Skeletal muscle cell (primary cell): ENCODE measurements at places on chromosomes 6 and 20.

- DNase-seq: no peak
Measured at GRCh38 chr6:108363889-108364313, 69.0 kb downstream of the AFG1L start.

- DNase-seq: peak; percentile 27
Measured at GRCh38 chr20:37231947-37232630, 29.5 kb downstream of the GHRH start.

GRCh38 chr6:15017261-15017660, 228.6 kb upstream of the JARID2 start:
- no peak for DNase-seq

- DNase-seq: no peak
Measured at GRCh38 chr20:57250607-57251343, 15.7 kb downstream of the BMP7 start.

GRCh38 chr6:133894369-133894768, 5.5 kb downstream of the TCF21 start:
- DNase-seq: no peak

DNA sequence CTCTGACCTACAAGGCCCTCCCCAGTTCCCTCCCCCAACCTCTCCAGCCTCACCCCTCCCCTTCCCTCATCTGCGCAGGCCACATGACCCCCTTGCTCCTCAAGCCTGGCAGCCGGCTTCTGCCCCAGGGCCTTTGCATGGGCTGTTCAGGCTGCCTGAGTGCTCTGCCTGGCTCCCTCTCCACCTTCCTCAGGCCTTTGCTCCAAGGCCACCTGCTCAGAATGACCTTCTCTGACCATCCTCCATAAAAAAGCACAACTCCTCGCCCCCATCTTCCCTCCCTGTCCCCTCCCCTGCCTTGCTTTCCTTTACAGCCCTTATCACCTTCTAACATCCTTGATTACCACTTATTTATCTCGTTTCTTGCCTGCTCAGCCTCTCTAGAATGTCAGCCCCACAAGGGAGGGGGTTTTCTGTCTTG, 38.7 kb downstream of the SPDEF start:
- no peak for DNase-seq

DNA sequence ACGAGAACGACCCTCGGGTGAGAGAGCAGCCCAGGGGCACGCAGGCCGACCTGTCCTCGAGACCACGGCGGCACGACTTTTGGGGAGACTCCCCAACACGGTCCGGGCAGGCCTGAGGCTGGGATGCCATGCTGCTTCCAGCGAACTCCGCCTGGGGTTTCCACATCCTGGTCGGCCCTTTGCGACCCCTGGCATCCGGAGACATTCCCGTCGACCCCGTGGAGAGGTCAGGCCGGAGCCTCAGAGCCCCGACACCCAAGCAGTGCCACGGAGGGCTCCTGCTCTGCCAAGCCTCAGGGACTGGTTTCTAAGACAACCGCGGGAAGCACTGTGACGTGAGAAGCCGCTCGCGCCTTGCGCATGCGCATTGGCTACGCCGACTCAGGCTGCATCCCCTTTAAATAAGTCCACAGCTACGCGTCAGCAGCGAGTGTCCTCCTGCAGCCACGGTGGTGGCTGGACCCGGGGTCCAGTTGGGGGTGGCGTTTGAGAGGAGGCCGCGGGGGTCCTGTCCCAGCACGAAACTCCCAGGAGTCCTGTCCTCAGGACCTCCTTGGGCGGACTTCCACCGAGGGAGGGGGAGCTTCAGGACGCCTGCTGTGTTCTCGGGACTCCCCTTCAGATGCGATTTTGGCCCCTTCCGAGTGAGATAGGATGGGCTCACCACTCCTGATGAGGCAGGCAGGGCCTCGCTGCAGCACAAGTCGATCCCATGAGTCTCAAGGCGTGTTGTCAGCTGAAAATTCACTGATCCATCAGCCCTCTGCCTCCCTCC, 1089.3 kb upstream of the DEFB115 start:
- DNase-seq: no peak

DNA sequence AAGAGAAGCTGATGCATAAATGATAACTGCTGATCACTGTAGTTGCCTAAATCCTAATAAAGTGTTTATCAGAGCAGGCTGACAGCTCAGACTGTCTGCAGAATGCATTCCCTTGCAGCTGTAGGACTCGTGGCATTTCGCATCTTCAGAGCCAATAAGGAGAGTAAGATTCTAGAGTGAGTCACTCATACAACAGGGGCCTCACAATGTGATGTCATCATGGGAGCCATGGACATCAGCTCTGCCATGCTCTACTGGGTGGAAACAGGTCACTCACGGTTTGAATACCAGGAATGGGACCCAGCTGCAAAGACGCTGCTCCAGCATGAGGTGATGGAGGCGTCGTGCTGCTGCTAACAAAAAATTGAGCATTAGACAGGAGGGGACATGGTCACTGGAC, 7.4 kb downstream of the FAM209B start:
- no peak for DNase-seq

DNA sequence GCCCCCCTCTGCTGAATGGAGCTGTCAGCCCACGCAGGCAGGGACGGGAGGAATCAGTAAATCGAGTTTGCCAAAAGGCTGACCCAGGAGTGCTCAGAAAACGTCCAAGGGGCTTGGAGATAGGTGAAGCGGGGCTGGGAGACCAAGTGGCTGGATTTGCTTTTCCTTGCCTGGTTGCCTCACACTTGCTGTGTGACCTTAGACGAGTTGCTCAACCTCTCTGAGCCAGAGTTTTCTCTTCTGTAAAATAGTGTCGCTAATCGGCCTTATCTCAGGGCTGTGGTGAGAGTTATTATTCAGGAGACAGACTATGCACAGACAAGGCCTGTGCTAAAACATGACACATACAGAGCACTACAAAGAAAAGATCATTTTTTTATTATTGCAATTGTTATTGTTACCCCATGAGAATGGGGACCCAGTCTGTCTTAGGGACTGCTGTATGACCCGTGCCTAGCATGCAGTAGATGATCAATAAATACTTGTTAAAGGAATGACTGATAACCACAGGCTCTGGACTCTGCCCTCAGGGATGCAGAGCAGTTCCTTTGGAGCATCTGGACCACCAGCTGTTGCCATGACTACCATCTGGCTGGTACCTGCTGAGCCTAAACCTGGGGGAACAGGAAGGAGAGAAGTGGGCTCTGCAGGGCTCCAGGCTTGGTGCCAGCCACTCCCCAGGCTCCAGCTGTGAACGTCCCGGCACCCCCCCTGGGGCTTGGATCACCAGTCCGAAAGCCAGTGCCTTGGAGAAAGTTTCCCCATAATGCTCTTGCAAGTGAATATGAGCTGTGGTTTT, 901 bp downstream of the KCNK15 start:
- DNase-seq: no peak

DNA sequence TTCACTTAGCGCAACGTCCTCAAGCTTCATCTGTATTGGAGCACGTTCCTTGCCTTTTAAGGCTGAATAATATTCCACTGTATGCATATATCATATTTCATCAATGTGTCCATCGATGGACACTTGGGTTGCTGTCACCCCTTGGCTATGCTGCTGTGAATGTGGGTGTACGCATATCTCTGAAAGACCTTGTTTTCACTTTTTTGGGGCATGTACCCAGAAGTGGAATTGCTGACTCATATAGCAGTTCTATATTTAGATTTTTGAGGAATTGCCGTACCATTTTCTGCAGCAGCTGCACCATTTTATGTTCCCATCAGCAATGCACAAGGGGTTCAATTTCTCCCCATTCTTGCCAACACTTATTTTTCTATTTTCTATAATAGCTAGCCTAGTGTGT, 22.8 kb upstream of the SLC23A2 start:
- no peak for DNase-seq

DNA sequence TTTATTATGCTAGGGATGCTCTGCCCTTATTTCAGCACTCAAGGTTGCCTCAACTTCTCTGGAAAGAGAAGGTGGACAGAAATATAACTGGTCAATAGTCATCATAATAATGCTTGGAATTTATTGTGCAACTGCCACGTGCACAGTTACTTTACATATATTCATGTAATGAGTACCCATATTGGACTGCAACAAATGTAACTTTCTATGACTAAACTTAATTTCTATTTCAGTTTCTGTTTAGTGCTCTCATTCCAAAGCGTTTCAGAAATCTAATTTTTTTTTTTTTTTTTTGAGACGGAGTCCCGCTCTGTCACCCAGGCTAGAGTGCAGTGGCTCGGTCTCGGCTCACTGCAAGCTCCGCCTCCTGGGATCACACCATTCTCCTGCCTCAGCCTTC, 28.3 kb upstream of the CD83 start:
- no peak for DNase-seq

GRCh38 chr20:16517946-16518783, 55.1 kb downstream of the KIF16B start:
- no peak for DNase-seq

DNA sequence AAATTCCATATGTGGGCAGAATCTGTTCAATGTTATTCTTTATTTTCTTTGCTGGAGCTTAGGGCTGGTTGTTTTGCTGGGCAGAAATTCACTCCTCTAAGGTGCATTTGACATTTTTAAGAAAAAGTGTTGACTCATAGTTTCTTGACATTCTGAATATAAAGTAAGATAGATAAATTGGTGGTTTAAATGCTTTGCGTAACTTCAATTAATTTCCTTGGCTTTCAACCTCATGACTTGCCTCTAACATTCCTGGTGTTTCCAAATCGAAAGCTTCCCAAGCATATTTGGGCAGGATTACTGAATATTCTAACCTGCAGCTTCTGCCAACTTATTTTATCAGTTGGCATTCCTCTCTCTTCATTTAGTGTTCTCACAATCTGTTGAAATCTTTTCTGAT, 718.7 kb upstream of the ADGRB3 start:
- DNase-seq: peak; percentile 7

- no peak for DNase-seq
Measured at GRCh38 chr6:16684195-16684689, 77.0 kb downstream of the ATXN1 start.

DNA sequence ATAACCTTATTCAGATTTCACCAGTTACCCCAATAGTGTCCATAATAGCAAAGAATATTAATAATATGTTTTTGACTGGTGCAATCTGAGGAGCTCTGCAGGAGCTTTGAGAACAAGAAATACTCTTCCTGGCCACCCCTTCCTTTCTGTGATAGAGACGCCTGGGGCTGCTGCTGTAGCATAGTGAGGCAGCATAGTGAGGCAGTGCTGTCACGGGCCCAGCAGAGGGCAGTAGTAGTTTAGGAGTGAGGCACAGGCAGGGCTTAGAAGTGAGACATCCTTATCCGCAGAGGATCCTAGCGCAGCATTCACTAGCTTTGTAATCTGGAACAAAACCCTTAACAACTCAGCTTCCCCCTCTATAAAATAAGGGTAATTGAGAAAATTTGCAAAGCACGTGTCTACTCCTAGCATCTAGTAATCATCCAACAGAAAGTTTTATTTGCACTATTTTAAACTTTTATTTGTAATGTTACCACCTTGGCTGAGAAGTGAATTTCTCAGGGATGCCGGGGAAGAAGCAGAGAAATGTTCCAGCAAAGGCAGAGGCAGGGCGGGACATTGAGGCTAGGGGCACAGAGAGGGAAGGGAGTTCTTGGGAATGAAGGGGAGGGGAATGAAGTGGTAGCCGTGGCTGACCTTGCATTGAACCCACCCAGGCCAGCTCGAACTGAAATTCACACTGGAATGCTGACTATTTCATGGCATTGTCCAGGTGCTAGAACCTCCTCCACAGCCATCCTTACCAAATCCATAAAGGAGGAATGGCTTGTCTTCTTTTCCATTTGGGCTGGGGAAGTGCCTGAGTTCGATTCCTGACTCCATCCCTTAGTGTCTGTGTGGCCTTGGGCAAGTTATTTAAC, 78.8 kb downstream of the CDS2 start:
- DNase-seq: peak; percentile 39

- no peak for DNase-seq
Measured at GRCh38 chr6:12590901-12591300, 125.7 kb upstream of the PHACTR1 start.

GRCh38 chr6:105968603-105969333, 117.4 kb upstream of the PRDM1 start:
- DNase-seq: no peak

DNA sequence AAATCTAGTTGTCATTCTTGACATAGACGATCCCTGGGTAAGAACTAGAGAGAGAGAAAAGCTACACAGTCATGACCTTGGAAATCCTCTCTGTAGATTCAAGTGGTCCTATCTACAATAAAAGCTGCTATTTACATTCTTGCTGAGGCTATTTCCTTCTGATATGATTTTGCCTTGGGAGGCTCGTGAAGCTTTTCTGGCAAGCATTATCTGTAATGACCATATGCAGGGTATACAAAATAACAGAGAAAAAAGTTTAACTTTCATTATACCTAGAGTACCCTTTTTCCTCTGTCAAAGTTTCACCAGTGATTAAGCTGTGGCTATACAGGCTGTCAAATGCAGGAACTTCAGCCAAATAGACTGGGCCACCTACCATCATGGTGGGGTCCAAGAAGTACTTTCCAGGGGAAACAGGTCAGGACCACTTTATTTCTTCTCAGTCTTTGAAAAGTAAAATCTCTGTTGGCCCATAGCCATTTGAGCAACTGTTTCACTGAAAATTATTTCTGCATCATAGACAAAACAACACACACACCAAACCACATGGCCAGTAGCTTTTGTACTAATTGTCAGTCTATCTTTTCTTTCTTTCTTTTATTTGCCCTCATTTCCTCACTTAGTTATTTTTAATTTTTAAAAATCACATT, 677.0 kb upstream of the ID4 start:
- DNase-seq: no peak

DNA sequence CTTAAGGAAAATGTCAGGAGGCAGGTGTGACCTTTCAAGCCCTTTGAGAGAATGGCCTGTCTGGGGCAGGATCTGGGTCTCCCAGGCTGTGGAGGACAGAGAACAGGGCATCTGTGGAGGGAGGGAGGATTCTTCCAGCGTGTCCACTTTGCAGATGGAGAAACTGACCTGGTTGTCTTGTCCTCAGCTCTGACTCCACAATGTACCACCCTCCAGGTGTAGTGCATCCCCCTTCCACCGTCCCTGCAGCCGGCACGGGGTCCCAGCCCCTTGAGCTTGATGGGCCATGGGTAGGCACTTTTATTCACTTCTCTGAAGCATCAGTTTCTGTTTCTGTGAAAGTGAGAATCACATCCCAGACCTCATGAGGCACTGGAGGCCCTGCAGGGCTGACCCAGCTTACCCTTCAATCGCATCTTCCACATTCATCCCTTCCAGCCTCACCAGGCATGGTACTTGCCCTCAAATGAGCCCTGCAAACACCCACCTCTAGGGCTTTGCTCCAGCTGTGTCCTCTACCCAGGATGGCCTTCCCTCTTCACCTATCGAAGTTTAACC, 4.6 kb upstream of the TGM2 start:
- DNase-seq: no peak

DNA sequence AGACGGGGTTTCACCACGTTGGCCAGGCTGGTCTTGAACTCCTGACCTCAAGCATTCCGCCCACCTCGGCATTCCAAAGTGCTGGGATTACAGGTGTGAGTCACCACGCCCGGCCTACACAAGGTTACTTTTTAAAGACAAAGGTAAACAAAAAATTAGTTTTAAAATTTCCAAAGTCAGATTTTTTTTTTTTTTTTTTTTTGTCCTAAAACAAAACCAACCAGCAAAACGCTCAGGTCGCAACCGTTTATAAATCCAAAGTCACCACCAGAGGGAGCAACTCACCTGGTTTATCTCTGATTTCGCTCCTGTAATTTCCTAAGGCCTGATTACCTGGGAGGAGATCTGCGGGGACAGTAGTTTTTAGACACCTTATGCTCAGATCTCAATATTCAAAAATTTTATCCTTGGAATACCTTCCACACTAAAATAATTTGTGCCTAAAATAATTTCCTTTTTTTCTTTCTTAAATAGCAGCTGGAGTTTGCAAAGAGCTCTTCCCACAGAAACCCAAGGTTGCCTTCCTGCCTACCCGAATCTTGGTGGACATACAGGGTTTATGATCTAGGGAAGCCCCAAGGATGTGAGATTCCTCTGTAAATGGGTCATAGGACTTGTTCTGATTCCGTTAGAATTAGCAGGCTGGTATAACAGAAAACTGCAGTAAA, 19.8 kb upstream of the TREM1 start:
- no peak for DNase-seq
